ENCODE measurements at places on chromosomes 12 and 14. TPM values are rescaled to one million over a fixed set of nuclear protein-coding genes. Genes with fewer than 3 reads are reported as not detected.
A peak's percentile ranks its signal among the peaks of the same experiment; 100 is the strongest.

DNA sequence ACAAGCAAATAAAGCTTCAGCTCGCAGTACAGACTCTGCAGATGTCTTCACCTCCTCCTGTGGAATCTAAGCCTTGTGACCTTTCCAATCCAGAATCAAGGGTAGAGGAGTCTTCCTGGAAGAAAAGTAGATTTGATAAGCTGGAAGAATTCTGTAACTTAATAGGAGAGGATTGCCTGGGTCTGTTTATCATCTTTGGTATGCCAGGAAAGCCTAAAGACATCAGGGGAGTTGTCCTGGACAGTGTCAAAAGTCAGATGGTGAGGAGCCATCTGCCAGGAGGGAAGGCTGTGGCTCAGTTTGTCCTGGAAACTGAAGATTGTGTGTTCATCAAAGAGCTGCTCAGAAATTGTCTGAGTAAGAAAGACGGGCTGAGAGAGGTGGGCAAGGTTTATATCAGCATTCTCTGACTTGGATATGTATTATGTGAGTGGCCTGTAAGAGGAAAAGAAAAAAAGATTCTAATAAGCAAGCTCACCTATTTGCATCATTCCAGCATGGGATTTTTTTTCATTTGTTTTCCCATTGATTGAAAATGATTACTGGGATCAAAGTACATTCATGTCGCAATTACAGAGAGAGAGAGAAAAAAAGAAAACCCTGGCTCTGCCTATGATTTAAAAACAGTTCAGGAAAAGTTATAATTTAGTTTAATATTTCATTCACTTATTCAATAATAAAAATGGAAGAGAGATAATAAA lies 767 bp downstream of the REP15 start:
- H3K27ac ChIP-seq: peak overlapping the region; percentile 56
- no peak overlapping the region for H3K4me3 ChIP-seq
- peaks cover 11% of the 10 kb centered on the region for H3K36me3 ChIP-seq
- DNase-seq: no peak

- DNase-seq: no peak
- no peak overlapping the region for H3K4me3 ChIP-seq
- H3K27ac ChIP-seq: no peak overlapping the region
Observed at GRCh38 chr12:82862876-82863649, 176.4 kb downstream of the TMTC2 start.

GRCh38 chr12:48881686-48882314 lies 16.1 kb upstream of the RND1 start:
- no peak for DNase-seq
- H3K4me3 ChIP-seq: no peak overlapping the region
- H3K36me3 ChIP-seq: no peaks in the 10 kb centered on the region
- H3K27ac ChIP-seq: peak overlapping the region; percentile 70
- no peaks in the 10 kb centered on the region for H3K27me3 ChIP-seq
- H3K4me1 ChIP-seq: peaks cover 39% of the 10 kb centered on the region

- peaks cover 4% of the 10 kb centered on the region for H3K4me1 ChIP-seq
- no peak for DNase-seq
- no peaks in the 10 kb centered on the region for H3K27me3 ChIP-seq
- peak overlapping the region; percentile 31 for H3K27ac ChIP-seq
Observed at GRCh38 chr14:59427653-59428580, 37.3 kb downstream of the GPR135 start.

GRCh38 chr12:29673346-29673745 lies 110.4 kb downstream of the TMTC1 start:
- no peaks in the 10 kb centered on the region for H3K4me1 ChIP-seq
- no peak for DNase-seq
- H3K36me3 ChIP-seq: no peaks in the 10 kb centered on the region
- H3K27ac ChIP-seq: no peak overlapping the region
- no peak overlapping the region for H3K4me3 ChIP-seq
- H3K27me3 ChIP-seq: no peaks in the 10 kb centered on the region

GRCh38 chr14:61812347-61813095 lies 50.3 kb downstream of the SNAPC1 start:
- H3K4me1 ChIP-seq: peaks cover 4% of the 10 kb centered on the region
- DNase-seq: no peak
- H3K36me3 ChIP-seq: no peaks in the 10 kb centered on the region
- peak within 1 kb of the TSS; percentile 27 for H3K4me3 ChIP-seq

GRCh38 chr12:1934831-1935230 lies 16.4 kb upstream of the CACNA2D4 start:
- peaks cover 28% of the 10 kb centered on the region for H3K4me1 ChIP-seq
- no peak overlapping the region for H3K4me3 ChIP-seq
- peak; percentile 29 for DNase-seq
- no peak overlapping the region for H3K27ac ChIP-seq
- no peaks in the 10 kb centered on the region for H3K27me3 ChIP-seq

DNA sequence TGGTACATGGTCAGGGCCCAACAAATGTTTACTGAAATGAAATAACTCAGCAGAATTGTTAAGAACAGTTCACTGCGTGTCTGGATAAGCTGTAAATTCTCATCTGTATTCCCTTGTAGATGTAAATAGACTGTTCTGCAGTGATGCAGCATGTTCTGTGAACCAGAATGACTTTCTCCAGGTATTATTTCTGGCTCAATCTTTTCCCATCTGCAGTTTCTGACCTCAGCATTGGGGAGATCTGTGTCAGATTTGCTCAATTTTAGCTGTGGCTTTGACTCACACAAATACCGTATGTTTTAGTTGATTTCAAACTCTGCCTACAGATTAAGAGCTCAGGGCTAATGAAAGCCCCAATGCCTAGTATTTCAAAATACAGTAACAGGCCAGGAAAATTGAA lies 49.2 kb upstream of the DICER1 start:
- H3K4me3 ChIP-seq: no peak overlapping the region
- no peak for DNase-seq
- no peaks in the 10 kb centered on the region for H3K27me3 ChIP-seq
- H3K27ac ChIP-seq: no peak overlapping the region
- H3K36me3 ChIP-seq: peaks cover 17% of the 10 kb centered on the region

- no peak overlapping the region for H3K4me3 ChIP-seq
- H3K27ac ChIP-seq: no peak overlapping the region
- no peak for DNase-seq
- H3K27me3 ChIP-seq: no peaks in the 10 kb centered on the region
- H3K36me3 ChIP-seq: no peaks in the 10 kb centered on the region
Observed at GRCh38 chr12:108575199-108575912, 13.0 kb downstream of the ISCU start.

DNA sequence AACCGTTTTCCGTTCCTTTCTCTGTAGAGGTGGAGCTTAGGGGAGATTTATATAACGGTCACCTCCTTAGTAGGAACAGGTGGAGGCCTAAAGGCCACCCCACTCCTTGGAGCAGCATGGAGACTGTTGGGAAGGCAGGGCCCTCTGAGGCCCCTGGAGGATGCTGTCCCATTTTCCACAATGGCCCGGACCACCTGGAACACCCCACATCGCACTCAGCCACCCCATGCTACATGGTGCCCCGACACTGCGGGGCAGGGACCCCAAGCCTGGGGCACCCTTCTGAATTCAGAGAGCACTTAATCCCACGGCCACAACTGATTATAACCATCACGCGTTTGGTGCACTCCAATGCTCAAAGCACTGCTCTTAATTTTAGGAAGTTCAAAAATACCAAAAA lies 41.4 kb downstream of the C14orf132 start:
- no peak for DNase-seq
- no peaks in the 10 kb centered on the region for H3K4me1 ChIP-seq
- H3K36me3 ChIP-seq: no peaks in the 10 kb centered on the region
- no peak overlapping the region for H3K27ac ChIP-seq
- H3K4me3 ChIP-seq: no peak overlapping the region
- no peaks in the 10 kb centered on the region for H3K27me3 ChIP-seq

DNA sequence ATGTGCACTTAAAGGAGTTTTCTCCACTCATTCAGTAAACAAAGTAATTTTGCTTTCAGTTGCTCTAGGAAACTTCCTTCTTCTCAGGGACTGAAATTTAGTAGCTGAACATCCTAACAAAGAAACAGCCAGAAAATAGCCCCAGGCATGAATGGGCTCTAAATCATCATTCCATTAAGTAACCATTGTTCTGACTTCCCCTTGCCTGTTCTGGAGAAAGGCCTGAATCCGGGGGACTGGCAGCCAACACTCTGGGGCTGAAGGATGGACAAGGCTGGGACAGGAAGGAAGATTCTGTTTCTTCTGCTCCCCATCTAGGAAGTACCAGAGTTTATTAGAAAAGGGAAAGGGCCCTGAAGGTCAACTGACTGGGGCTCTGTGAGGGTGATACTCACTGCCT lies 104.5 kb downstream of the ESRRB start:
- no peaks in the 10 kb centered on the region for H3K36me3 ChIP-seq
- no peaks in the 10 kb centered on the region for H3K4me1 ChIP-seq
- no peak overlapping the region for H3K4me3 ChIP-seq
- H3K27me3 ChIP-seq: no peaks in the 10 kb centered on the region
- no peak for DNase-seq
- no peak overlapping the region for H3K27ac ChIP-seq

DNA sequence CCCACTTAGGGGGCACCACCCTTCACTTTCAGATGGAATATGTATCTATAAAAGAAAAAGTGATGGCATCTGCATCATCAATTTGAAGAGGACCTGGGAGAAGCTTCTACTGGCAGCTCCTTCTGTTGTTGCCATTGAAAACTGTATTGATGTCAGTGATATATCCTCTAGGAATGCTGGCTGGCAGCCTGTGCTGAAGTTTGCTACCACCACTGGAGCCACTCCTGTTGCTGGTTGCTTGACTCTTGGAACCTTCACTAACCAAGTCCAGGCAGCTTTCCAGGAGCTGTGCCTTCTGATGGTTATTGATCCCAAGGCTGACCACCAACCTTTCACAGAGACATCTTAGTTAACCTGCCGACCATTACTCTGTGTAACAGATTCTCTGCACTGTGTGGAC lies 44.7 kb downstream of the RIMKLB start:
- no peak overlapping the region for H3K27ac ChIP-seq
- no peaks in the 10 kb centered on the region for H3K36me3 ChIP-seq

GRCh38 chr12:50914872-50915484 lies 37.4 kb upstream of the HIGD1C start:
- no peaks in the 10 kb centered on the region for H3K36me3 ChIP-seq
- peak overlapping the region; percentile 35 for H3K4me3 ChIP-seq
- H3K27me3 ChIP-seq: no peaks in the 10 kb centered on the region

DNA sequence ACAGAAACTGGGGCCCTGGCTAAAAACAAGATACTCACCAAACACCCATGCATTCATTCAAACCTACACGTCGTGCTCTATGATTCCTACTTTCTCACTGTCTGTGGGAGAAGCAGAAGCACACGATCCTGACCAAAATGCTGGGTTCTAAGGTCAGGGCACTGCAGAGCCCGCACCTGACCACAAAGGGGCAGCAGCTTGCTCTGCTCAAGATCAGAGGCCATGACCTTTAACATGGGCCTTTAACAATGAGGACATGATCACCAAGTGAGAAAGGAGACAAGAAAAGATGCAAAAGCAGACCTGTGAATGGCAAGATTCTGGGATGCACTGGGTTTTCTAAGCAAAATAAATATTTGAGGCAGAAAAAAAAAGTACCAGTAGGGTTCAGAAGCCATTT lies 40.1 kb upstream of the VPS33A start:
- peaks cover 49% of the 10 kb centered on the region for H3K36me3 ChIP-seq
- H3K27ac ChIP-seq: no peak overlapping the region
- H3K27me3 ChIP-seq: no peaks in the 10 kb centered on the region
- no peaks in the 10 kb centered on the region for H3K4me1 ChIP-seq
- DNase-seq: no peak

DNA sequence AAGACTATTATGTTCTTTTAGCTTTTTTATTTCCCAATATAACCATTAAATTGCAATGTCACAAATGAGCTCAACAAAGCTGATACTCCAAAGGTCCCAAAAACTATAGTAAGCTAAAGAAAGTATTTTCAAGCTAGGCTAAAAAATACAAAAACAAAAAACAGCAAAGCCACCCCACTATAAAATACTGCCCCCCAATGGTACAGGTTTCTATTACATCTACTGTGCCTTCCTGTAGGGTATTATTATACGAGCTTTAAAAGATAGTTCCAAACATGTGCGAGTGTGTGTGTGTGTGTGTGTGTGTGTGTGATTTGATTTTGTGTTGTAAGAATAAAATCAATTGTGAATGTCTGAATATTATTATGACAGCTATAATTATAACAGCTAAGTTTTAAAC lies 1.1 kb downstream of the IFNG start:
- no peaks in the 10 kb centered on the region for H3K27me3 ChIP-seq
- no peaks in the 10 kb centered on the region for H3K4me1 ChIP-seq
- H3K36me3 ChIP-seq: no peaks in the 10 kb centered on the region

GRCh38 chr12:95790033-95790916 lies at the start of gene NTN4:
Gene NTN4, minus strand, starts transcription at chr12:95790764. Its CDS starts 455 bp downstream, at chr12:95790309.
- H3K4me1 ChIP-seq: peaks cover 25% of the 10 kb centered on the region
- peak; percentile 36 for DNase-seq
- no peaks in the 10 kb centered on the region for H3K27me3 ChIP-seq
- peak within 1 kb of the TSS; percentile 97 for H3K4me3 ChIP-seq

- DNase-seq: no peak
- H3K4me1 ChIP-seq: no peaks in the 10 kb centered on the region
- H3K27ac ChIP-seq: no peak overlapping the region
- no peaks in the 10 kb centered on the region for H3K27me3 ChIP-seq
Observed at GRCh38 chr12:70918321-70918720, 2.2 kb downstream of the PTPRR start.

- DNase-seq: no peak
- no peaks in the 10 kb centered on the region for H3K27me3 ChIP-seq
- no peak overlapping the region for H3K27ac ChIP-seq
- H3K36me3 ChIP-seq: no peaks in the 10 kb centered on the region
- no peaks in the 10 kb centered on the region for H3K4me1 ChIP-seq
Observed at GRCh38 chr12:126742241-126742641, 1524.7 kb upstream of the TMEM132C start.

GRCh38 chr14:74980731-74981461 lies 21.8 kb upstream of the EIF2B2 start:
- H3K4me1 ChIP-seq: no peaks in the 10 kb centered on the region
- no peak overlapping the region for H3K27ac ChIP-seq
- no peak overlapping the region for H3K4me3 ChIP-seq
- no peak for DNase-seq

The ART4 gene
- total RNA-seq: 28.3 TPM

The SDSL gene
- total RNA-seq: 22.4 TPM

The PRIMA1 gene
- total RNA-seq: not detected

The CCDC197 gene
- total RNA-seq: not detected

The RNASE7 gene
- total RNA-seq: not detected

The ERBB3 gene
- total RNA-seq: 141 TPM

The SOX5 gene
- 8.4 TPM for total RNA-seq

The CGRRF1 gene
- 5.2 TPM for total RNA-seq

Data from liver (tissue), 10 donors.